ENCODE measurements at places on chromosomes 16 and 17. TPM values are rescaled to one million over a fixed set of nuclear protein-coding genes. Genes with fewer than 3 reads are reported as not detected.

- no peak for DNase-seq
Measured at GRCh38 chr17:81117672-81118198, 47.6 kb upstream of the PVALEF start.

DNA sequence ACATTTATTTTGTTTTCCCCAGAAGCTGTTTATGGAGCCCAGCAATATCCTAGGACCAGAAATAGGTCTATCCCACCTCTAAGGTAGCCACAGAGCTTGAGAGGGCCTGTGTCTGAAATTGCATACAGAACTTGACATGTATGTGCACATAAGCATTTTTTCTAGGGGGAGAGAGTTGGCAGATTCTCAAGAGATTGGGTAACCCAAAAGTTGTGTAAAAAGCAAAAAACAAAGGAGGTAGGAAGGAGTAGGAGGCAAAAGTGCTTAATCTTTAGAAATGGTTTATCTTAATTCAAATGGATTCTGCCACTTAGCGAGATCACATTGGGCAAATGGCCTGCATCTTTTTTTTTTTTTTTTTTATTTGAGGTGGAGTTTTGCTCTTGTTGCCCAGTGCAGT is 3.5 kb downstream of the PLK1 start:
- no peak for DNase-seq

GRCh38 chr17:69065113-69065512 is 4.4 kb upstream of the ABCA9 start:
- no peak for DNase-seq

The STX1B gene
- total RNA-seq = 7.3 TPM

DNA sequence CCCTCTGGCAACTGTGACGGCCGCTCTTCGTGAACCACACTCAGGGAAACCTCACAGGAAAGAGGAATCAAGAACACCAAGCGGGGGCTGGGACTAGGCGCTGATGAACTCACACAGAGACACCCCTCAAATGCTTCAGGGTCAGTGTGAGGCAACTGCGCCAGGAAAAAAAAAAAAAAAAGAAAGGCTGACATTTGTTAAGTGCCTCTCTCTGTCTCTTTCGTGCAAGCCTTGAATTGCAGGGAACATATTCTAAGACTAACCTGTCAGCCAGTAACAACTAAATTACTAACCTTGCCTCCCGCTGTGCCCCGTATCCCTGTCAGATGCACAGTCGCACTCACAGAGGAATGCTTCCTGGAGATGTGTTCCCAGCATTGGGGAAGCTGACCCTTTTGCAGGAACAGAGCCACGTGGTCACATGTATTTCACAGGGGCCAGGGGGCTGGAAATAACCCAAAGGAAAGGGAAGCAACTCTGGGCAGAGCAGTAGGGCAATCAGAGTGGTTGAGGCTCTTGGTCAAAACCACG is 247.8 kb downstream of the XYLT1 start:
- no peak for DNase-seq

The ZNF267 gene
- total RNA-seq = 22.0 TPM

DNA sequence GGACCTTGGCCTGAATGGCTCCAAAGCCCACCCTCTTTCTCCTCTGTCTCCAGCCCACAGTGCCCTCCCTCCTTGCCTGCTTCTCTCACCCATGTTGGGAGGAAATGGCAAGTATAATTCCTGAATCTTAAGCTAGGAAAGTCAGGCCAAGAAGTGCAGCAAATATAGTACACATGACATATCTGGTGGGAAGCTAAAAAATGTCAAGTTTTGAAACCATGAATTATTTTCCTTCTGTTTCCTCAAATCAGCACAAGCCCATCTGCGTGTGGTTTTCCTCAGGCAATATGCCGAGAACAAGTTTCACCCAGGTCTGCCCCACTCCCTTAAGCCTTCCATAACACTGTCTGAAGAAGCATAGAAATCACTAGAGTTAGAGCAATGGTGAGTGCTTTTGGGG is 502.8 kb upstream of the CDH11 start:
- DNase-seq = no peak

The SDK2 gene
- total RNA-seq = 15.3 TPM

GRCh38 chr17:37564252-37564651 is 45.0 kb downstream of the SYNRG start:
- DNase-seq = no peak

DNA sequence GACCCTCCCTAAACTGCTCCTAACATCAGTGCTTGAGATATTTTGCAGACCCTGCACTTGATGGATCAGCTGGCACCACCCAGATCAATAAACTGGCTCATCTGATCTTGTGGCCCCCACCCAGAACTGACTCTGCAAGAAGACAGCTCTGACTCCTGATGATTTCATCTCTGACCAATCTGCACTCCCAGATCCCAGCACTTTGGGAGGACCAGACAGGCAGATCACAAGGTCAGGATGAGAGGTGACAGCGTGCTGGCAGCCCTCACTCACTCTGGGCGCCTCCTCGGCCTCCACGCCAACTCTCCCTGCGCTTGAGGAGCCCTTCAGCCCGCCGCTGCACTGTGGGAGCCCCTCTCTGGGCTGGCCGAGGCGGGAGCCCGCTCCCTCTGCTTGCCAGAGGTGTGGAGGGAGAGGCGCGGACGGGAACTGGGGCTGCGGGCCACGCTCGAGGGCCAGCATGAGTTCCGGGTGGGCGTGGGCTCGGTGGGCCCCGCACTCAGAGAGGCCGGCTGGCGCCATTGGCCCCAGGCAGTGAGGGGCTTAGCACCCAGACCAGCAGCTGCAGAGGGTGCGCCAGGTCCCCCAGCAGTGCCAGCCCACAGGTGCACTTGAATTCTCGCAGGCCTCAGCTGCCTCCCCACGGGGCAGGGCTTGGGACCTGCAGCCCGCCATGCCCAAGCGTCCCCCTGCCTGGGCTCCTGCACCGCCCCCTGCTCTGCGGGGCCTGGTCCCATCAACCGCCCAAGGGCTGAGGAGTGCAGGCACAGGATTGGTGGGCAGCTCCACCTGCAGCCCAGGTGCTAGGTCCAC is 2.4 kb upstream of the C16orf54 start:
- DNase-seq = no peak

The ZSCAN32 gene
- 19.3 TPM for total RNA-seq

The TMEM88 gene
- 13.8 TPM for total RNA-seq

The AANAT gene
- not detected for total RNA-seq

DNA sequence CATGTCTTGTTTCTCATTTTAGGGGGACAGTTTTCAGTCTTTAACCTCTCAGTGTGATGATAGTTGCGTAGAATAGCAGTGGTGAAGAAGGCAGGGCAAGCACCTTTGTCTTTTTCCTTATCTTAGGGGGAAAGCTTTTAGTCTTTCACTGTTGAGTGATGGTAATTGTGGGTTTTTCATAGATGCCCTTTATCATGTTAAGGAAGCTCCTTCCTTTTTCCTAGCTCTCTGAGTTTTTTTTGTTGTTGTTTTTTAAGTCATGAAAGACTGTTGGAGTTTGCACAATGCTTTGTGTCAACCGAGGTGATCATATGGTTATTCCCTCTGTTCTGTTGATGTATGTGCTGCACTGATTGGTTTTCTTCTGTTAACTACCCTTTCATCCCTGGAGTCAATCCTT is 15.7 kb downstream of the NOL11 start:
- DNase-seq = no peak

- no peak for DNase-seq
Measured at GRCh38 chr17:37774504-37774903, 29.6 kb upstream of the HNF1B start.

The TNFRSF17 gene
- total RNA-seq = not detected

DNA sequence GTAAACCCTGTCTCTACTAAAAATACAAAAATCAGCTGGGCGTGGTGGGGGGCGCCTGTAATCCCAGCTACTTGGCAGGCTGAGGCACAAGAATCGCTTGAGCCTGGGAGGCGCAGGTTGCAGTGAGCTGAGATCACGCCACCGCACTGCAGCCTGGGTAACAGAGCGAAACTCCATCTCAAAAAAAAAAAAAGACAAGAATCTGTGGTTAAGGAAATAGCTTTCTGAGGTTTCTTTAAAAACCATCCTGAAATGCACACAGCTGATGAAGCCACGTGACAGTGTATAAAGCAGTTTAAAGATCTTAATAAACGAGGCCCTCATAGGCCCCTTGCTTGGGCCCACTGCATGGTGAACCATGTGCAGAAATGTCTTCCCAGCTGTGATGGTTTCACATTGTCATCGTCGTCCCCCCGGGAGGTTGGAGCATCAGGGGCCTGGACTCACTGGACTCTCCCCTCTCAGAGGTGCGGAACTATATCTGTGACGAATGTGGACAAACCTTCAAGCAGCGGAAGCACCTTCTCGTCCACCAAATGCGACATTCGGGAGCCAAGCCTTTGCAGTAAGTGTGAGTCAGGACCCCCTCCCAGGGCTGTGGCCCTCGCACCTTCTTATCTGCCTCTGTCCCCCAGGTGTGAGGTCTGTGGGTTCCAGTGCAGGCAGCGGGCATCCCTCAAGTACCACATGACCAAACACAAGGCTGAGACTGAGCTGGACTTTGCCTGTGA is 16.2 kb downstream of the ZNF276 start:
- no peak for DNase-seq

The TMEM220 gene
- total RNA-seq = 1.5 TPM

The VMO1 gene
- not detected for total RNA-seq

The TK1 gene
- 61.7 TPM for total RNA-seq

- no peak for DNase-seq
Measured at GRCh38 chr17:14784997-14785696, 480.0 kb downstream of the PMP22 start.

GRCh38 chr16:88530051-88530857 is 39.9 kb upstream of the ZC3H18 start:
- no peak for DNase-seq

DNA sequence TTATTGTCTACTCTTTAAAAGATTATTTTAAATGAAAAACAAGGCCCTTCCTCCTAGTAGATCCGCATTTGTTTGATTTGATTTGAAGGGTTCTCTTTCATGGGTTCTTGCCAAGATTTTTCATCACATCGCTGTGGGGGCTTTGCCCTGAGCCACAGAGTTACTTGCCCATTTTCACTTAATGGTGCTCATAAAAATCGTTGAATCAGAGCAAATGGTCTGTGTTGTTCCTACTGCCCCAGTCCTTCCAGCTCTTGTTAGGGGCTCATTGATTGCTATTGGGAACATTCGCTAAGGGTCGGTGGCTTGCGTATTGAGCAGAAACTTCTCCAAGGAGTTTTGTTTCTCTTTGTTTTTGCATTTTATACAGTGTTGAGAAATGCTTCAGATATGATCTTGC is 1023.4 kb upstream of the CDH8 start:
- no peak for DNase-seq

The CARD14 gene
- total RNA-seq = 0.60 TPM

The TMC6 gene
- total RNA-seq = 6.9 TPM

DNA sequence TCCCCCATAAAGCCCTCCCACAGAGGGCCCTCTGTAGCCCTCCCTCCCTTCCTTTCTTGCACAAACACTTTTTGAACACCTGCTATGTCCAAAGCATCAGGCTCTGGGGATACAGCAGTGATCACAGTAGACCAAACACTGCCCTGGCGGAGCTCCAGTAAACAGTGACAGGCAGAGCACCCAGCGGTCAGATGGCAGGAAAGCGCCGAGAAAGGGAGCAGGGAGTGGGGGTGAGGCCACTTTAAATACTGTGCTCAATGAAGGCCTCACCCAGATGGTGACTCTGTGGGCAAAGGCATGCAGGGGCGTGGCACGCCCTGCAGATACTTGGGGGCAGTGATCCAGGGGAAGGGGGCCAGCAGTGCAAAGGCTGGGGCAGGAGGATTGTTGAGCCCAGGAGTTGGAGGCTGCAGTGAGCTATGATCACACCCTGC is 7.6 kb downstream of the PRR29 start:
- DNase-seq = no peak

The ZCCHC14 gene
- total RNA-seq = 10.3 TPM

GRCh38 chr17:27808628-27809027 is 8.3 kb upstream of the NOS2 start:
- DNase-seq = no peak

The TP53TG3C gene
- not detected for total RNA-seq

The HIC1 gene
- total RNA-seq = 0.62 TPM

GRCh38 chr17:49952209-49952911 is 16.6 kb upstream of the DLX4 start:
- DNase-seq = peak; percentile 91

The SHBG gene
- not detected for total RNA-seq

- DNase-seq = no peak
Measured at GRCh38 chr16:17272716-17273115, 198.0 kb downstream of the XYLT1 start.
